ENCODE measurements at places on chromosomes 12 and 14. TPM values are rescaled to one million over a fixed set of nuclear protein-coding genes. Genes with fewer than 3 reads are reported as not detected.

- ATAC-seq = peak; percentile 29
Observed at GRCh38 chr12:16012117-16012516, 101.0 kb downstream of the DERA start.

Gene PAN2
- total RNA-seq = 21.4 TPM

GRCh38 chr12:127113945-127114344 is 1153.0 kb upstream of the TMEM132C start:
- no peak for ATAC-seq

DNA sequence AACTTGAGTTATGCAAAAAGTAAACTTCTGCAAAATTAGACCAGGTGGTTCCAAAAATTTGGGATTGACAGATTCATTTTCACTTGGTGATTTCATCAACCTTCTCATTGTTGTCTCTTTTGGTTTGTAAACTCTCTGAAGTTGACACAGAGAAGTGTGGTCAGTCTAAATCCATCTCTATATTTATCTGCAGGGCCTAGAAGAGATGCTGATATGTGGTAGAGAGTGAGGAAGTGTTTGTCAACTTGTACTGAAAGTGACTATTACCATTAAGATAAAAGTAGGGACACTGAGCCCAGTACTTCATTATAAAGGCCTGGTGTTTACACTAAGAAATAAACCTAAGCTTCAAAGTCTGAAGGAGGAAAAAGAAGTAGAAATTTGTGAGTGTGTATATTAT is 73.7 kb downstream of the RMST start:
- ATAC-seq = no peak

DNA sequence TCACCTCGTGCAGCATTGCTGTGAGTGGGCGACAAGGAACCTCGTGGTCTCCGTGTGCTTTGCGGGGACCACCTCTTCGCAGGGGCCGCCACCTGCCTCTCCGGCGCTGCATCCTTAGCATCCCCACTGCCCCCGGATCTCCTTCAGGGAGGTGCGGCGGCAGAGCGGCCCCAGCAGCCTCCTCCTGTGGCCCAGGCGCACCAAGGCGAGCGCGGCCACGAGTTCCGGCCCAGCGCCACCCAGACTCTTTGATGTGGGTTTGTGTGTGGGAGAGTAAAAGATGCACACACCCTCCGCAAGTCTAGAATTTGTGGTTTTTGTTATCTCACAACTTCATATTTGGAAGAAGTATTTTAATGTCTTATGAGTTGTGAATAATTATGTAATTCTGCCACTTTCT is 118.8 kb upstream of the DIO3 start:
- no peak for ATAC-seq

GRCh38 chr14:43795600-43796228 is 711.4 kb downstream of the FSCB start:
- ATAC-seq = no peak

- ATAC-seq = no peak
Observed at GRCh38 chr12:25854991-25855390, 103.5 kb upstream of the RASSF8 start.

DNA sequence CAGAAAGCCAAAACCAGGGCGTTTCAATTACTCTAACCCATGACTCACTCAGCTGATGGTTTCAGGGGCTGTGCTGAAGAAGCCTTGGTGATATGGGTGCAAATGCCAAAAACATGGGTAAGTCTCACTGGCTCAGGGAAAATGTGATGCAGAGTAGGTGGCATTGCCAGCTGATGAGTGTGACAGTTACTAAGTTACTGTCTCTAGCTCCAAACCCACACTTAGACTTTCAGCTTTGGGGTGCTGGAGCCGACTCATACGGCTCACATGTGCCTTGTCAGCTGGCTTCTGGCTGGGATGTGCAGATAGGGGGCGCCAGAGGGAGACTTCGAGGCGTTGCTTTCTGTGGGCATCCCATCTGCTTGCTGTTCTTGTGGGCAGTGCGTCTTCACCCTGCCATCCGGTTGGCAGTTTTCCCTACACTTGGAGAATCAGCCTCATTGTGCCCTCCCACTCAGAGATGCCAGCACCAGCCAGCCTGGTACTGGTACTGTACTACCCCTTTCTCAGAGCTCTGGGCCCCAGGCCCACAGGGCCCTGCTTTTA is 11.1 kb upstream of the KRT7 start:
- ATAC-seq = peak; percentile 72

GRCh38 chr14:93142854-93143652 is 27.3 kb upstream of the ITPK1 start:
- ATAC-seq = no peak

GRCh38 chr14:104395276-104395675 is 184.3 kb upstream of the C14orf180 start:
- no peak for ATAC-seq

- no peak for ATAC-seq
Observed at GRCh38 chr12:53115891-53116648, 12.8 kb downstream of the SOAT2 start.

DNA sequence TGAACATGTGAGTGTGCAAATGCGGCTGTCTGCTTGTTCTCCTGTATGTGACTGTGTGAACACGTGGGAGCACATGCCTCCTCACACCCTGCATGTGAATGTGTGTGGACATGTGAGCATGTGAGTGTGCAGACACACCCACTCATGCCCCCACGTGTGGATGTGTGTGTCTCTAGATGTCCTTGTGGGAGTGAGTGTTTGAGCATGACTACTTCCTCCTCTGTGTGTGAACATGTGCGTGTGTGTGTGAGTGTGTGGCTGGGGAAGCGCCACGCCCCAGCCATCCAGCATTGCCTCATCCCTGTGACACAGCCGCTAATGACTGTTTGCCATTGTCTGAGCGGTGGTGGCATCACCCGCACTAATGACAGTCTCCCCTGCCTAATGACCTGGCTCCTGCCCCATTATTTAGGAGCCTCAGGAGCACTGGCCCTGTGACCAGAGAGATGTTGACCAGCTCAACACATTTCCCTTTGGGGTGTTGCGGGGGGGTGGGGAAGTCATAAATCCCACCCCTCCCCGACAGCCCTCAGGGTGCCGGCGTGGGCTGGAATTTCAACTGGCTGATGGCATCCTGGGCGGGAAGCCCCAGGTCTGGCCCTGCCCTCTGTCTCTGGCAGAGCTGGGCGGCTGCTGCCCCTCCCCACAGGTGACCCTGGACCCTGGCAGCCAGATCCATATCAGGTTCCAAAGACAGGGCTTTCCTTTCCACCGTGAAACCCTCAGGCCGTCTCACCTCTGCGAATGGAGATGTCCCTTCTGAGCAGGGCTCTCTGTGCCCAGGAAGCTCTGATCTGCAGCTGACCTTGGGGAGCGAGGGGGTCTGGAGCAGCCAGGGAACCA is 11.5 kb upstream of the KRT80 start:
- peak; percentile 85 for ATAC-seq

DNA sequence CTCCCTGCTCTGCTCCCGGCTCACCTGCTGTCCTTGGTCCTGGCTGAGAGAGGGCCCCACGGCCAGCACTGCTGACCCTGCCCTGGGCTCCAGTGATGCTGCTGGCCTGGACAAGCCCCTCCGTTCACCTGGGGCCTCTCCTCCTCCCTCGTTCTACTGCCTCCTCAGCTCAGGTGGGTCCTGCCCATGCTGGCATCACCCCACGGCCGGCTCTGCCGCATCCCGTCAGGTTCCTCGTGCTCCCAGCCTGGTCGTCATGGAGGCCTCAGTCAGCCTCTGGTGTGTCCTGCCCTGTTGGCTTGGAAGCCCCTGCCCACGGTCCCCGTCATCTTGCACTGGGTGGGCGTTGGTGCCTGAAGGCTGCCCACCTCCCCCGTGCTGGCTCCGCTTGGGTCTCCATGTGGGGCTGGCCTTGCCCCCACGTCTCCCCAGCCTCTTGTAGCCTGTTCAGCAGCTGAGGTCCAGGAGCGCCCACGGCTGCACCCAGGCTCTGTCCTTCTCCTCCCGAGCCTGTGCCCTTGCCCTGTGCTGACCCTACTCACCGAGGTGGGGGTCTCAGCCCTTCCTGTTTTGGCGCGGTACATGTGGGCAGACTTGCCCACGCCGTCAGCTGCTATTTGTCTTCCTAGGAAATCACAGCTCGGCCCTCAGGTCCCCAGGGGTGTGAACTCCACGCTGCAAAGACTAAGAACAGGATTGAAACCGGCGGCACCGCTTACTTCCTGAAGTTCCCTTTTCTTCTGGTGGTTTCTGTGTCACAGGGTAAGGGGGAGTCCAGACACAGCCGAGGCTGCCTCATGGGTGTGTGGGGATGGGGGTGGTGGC is 121.6 kb downstream of the TMEM121 start:
- peak; percentile 21 for ATAC-seq

DNA sequence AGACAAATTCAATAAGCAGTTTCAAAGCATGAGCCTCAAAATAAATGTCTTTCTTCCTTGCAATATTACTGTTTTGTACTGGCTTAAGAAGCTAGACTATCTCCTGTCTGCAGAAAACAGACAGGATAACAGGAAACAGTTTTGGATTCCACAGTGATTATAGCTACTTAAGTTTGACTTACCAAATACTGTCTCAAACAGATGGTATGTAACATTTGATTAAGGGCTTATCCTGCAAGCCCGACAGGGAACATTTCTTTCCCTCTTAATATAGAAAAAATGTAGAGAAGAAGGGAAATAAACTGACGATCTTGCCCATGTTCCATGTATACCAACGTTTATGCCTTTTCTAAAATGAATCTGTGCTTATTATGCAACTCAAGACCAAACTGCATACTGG is 179.9 kb upstream of the EEA1 start:
- no peak for ATAC-seq
